GM12864 (cell line): ENCODE measurements at places on chromosomes 2 and 18.
A peak's percentile ranks its signal among the peaks of the same experiment; 100 is the strongest.

DNA sequence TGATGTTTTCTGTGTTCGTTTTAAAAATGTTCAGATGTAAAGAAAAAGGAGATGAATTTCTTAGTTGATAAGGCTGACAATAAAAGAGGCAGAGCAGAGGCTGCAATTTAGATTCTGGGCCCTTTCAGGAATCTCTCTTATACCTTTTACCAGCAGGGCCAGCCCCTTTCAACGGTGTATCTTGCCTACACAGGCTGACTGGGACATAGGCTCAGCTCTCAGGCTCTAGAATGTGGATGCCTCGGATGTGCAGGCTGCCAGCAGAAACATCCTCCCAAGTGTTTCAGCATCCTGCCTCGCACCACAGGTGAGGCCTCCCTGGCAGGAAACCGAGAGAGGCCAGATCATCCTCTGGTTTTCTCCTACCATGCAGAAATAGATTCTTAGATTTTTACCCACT is 3.4 kb downstream of the C2orf80 start:
- no peak for DNase-seq

DNA sequence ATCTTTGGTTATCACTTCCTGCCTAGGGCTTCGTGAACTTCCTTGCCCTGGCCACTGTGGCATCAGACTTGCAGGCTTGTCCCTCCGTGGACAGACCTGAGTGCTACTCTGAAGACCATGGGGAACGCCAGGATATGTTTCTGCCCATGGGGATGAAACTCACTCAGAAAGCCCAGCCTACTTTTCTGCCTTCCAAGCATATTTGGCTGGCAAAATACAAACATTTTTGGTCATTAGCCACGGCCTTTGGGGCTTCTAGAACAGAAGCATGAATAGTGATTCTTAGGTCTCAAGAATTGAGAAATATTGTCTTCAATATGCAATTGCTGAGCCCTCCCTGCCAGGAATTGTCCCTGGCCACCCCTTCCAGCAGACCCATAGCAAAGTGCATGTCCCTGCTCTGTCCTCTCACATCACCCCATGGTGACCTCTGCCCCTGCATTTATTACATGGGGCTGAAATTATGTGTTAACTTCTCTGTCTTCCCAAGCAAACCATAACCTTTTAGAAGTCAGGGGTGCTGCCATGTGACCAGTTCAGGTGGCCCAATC is 152.4 kb downstream of the OSR1 start:
- DNase-seq, result no peak

DNA sequence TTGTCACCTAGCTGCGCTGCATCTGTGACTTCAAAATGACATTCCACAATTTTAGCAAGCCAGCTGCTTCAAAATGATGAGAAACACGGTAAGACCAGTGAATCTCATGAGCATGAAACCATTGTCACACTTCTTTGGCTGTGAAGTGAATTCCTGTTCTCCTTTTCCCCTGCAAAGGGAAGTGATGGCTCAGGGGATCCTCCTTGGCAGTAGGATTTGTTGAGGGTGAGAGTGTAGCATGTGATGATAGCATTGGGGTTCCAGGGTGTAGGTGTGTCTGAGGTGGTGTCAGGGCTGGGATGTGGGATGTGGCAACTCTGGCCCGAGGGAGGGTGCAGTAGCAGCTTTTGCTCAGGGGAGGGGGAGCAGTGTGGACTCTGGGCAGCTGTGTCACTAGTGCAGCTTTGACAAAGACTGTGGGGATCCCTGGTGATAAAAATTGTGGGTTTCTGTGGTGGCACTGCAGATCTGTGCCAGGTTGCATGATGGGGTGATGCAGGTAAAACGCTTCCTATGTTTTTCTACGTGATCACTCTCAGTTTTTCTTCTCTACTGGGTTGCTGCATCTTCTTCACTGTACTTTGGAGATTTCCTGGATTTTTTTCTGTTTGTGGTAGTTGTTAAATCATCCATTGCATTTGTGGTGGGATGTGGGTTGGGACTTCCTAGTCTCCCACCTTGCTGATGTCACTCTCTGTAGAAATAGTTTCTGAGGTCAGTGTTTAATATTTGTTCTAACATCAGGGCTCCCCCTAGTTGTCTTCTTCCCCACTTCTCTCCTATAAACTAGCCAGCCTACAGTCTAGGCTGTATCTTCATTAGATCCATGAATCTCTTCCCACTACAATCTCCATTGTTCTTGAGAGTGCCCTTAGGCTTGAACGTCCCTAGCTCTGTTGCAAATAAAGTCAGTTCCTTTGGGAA is 107.0 kb downstream of the ACTR3 start:
- DNase-seq, result no peak

DNA sequence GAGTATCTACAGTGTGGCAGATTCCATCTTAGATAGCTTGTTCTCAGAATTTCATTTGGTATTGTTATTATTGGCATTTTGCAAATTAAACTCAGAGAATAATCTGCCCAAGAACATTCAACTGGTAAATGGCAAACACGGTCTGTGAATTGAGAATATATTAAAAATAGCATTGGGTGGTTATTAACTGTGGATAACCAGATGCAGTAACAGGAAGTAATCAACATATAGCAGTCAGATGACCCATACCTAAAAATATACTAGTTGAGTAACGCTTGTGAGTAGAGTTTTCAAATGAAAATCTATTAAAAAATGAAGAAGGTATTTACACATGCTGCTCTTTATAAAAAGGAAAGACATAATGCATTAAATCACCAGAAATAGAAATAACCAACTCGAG is 129.5 kb downstream of the ZNF804A start:
- DNase-seq, result no peak

GRCh38 chr2:118520246-118520645 is 327.2 kb downstream of the EN1 start:
- DNase-seq, result no peak

GRCh38 chr2:223501641-223502040 is 100.5 kb downstream of the SCG2 start:
- DNase-seq, result no peak

DNA sequence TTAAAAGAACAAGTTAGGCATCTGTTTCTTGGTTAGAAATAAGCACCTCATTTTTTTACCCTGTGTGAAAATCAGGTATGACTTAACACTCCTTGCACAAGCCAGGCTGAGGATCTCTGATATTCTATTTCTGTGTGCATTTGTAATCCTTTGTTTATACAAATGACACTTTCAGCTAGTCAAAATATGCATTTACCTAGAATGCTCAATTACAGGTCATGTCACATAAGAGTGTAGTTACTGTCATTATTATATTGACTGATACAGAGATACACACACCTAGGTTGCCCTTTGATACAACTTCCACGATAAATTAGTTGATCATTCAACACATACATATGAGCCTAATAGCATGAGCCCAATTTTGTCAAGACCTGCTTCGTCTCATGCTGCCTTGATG is 144.3 kb downstream of the CHST9 start:
- no peak for DNase-seq

DNA sequence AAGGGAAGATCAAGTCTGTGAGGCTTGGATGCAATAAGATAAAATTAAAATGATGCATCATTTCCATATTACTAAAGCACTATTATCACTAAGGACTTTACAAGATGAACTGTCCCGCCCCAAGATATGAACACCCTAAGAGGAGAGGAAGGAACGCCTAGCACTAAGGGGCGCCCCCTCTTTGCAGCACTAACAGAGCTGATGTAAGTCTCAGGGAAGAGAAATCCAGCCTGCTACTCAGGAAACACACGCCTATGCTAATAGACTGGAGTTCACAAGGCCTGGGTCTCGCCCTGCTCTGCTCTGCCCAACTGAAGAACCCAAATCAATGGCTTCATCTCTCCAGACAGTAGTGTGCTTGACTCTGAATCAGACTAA is 6.1 kb downstream of the INO80C start:
- no peak for DNase-seq

- peak; percentile 88 for DNase-seq
Observed at GRCh38 chr18:10950876-10951630, 198.3 kb downstream of the PIEZO2 start.
